ENCODE measurements at places on chromosomes 13 and 19.

DNA sequence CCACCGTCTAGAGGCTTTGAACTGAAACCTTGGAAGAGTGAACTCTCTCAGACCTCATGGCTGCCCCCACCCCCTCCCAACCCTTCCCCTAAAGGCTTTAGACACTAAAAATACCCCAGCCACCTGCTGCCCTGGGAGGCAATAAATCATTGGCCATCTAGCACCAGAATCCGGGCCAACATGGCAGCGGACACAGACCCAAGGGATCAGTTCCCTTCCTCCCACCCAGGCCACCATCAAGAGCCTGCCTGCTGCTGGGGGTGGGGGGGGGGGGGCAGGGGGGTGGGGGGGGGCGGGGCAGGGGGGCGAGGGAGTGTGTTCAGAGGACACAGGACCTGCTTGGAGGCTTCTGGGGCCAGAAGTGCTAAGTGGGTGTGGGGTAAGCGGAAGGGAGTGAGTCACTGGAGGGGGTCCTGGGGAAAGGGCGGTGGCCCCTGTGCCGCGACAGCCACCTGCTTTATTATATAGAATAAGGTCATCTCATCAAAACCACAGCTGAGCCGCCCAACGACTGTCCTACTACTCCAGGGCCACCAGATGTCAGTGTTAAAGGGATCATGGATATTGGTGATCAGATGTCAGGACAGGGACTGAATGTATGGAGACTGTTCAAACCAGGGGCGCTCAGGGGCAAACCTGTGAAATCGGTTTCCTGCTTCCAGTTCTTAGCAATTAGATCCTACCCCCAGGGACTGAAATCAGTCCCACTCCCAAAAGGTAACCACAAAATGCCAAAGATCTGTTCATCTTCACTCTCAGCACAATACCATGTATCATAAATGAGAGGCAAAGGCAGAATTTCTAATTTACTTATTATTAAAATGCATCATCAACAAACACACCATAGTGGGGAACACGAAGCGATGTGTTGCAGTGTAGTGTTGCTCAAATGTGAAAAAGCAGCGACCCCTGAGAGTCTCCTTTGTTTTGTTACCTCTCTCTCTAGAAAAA is 24.3 kb downstream of the ARL11 start:
- DNase-seq = no peak

DNA sequence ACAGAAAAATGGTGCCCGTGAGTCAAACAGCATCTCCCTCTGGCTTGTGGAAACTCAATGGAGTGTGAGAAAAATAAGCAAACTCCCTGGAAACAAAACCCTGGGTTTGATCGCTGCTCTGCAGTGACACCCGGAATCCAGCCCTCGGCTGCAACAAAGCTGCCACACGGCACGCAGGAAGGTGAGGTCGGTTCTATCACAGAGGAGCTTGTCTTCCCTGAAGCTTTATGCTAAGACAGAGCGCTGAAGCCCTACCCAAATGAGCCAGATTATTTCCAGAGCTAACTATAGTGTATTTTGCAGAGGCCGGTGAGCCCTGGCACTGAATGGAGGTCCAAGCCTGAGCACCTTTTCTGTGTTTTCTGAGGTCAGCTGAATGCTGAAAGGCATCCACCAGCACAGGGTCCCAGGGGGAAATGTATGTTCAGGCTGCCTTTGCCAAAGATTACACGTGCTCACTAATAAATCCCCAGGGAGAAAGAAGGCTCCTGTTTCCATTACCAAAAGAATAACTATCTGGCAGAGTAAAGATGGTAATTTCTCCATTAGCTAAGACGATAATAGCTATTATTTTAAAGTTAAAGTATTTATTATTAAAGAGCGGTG is 77.8 kb downstream of the TSHZ3 start:
- DNase-seq = no peak

GRCh38 chr19:5074407-5074806 is 105.5 kb downstream of the KDM4B start:
- DNase-seq = no peak

GRCh38 chr13:110280985-110281688 is 25.8 kb downstream of the COL4A1 start:
- no peak for DNase-seq

- no peak for DNase-seq
Observed at GRCh38 chr19:40617961-40618360, 16.8 kb downstream of the LTBP4 start.
